Stimulated activated CD8-positive, alpha-beta memory T cell treated with anti-CD3 and anti-CD28 coated beads, Interleukin-7, amount 100 ng/mL, for 1 hour (primary cell): ENCODE measurements at places on chromosomes 13 and 19.

DNA sequence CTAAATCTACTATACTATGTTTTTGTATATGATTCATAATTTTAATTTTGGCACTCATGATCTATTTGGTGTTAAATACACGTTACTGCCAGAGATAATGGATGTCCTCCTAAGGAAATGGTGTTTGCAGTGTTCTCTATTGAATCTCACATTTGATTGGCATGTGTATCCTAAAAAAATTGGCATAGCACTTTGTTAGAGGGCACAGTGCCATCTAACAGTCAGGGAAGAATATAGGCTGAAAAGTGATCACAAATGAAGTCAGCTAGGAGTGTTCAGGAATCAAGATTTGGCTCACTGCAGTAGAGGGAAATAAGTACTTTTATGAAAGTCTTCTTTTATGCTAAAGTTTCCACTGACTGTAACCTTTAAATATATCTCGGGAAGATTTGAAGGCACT is 624.6 kb downstream of the GPC6 start:
- no peak for DNase-seq

DNA sequence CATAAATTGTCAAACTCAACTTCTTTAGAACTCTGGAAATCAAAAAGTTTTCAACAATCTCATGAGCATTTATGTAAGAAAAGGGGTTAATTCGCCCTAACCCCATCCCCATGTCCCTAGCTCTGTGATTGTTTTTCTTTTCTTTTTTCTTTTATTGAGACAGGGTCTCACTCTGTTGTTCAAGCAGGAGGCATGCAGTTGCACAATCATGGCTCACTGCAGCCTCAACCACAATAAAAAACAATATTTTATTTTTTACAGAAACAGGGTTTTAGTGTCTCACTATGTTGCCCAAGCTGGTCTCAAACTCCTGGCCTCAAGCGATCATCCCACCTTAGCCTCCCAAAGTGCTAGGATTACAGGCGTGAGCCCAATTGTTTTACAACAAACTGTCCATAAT is 16.7 kb downstream of the VWA8 start:
- no peak for DNase-seq

- no peak for DNase-seq
Measured at GRCh38 chr13:49444524-49445395, 686 bp downstream of the SETDB2 start.

DNA sequence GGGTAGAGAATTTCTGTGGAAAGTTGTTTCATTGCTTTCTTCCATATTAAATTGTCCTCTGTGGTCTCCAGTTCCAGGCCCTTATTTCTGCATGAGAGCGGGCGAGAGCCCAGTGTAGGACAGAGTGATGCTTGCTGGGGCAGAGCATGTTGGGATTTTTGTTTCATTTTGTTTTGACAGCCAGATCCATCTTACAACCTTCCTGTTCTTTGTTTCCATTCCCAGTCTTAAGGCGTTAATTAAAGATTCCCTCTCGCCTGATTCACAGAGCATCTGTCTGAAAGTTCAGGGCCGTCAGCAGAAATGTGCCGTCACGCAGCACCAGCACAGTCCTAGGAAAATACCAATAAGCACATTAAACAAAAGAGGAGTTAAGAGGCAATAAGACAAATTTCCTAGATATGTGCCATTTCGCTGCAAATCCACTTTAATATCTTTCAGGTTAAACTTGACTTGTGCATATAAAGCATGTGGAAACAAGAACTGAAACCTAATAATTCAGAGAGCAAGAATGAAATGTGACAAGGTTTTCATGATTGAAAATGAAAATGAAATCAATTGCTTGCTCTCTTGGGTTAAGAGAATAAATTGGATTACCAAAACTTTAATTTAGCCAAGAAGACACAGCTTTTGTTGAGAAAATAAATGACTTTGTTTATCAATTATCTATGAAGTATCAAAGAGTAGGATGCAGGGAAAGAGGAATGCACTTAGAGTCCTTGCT is 210.7 kb upstream of the SLC10A2 start:
- DNase-seq: no peak

GRCh38 chr13:37997641-37998040 is 128.1 kb upstream of the TRPC4 start:
- no peak for DNase-seq

GRCh38 chr19:787536-787935 is 9.7 kb upstream of the PTBP1 start:
- DNase-seq: no peak

DNA sequence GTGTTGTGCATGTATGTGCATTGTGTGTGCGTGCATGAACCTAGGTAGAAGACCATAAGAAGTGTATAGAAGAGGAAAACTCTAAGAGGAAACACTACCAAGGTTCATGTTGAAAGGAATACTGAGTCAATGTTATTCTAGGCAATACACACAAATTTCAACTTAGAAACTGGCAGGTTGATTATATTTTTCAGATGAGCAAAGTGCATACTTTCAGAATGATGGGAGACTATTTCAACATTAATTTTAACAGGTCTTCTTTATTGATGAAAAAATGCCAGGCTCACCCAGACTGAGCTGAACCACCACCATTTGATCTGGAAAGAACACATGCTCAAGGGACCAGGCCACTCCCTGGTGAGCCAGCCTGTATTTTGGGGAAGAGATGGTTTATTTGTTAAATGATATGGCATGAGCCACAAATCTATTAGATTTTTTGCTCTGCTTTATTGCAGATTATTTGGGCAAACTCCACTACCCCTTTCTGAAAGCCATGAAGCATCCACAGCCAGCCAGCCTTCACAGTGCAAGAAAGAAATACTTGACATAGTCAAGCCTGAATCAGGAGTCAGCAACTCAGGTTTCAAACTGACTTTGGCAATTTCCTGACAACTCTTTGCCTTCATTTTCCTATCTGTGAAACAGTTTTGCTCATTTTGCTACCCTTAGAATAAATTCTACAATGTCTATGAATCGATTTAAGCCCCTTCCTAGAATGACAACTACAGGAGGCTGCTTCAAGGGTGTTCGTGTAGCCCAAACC is 368.9 kb downstream of the COG6 start:
- no peak for DNase-seq

DNA sequence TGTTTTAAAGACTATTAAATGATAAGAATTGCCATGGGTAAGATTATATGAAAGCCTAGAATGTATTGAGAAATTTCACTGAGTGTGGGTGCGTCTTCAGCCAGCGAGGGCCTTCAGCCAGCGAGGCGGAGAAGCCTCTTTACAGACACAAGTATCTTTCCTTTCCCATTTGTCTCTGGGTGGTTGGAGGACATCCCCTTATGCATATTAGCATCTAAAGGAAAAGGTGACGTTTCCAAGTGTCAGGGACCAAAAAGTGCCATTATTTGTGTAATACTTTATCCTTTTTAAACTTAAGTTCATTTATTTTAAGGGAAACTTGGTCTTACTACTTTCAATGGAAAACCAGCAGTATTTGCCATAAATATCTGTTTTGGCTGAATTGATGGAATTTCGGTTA is 22.2 kb downstream of the SMARCA4 start:
- DNase-seq: no peak

DNA sequence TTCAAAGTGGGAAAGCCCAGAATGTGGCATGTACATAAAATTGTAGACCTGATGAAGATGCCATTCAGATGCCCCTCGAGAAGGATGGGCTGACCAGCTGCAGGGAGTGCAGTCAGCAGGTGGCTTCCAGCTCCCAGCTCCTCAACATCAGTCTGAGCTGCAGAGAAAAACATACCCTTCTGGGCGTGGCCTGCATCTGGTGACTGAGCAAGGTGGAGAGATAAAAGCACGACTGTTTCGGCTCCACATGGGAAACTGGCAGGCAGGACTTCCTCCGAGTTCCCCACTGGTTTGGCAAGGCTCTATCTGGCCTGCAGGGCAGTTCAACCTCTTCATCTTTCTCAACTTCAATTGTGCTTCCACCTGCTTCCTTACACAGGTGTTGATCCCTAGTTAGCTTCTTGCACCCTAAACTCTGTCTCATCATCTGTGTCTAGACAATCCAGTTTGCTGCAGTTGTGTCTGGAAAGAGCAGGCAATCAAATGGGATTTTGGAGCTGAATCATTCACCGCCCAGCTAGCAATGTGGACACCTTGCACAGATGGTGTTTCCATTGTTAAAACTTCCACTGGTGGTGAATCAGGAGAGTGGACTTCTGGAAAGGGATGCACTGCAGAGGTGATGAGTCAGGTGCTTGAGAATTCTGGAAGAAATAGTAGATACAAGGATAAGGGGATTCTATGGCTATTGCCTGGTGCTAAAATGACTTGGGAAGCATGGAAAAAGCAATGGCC is 56.8 kb downstream of the POLR1D start:
- no peak for DNase-seq

DNA sequence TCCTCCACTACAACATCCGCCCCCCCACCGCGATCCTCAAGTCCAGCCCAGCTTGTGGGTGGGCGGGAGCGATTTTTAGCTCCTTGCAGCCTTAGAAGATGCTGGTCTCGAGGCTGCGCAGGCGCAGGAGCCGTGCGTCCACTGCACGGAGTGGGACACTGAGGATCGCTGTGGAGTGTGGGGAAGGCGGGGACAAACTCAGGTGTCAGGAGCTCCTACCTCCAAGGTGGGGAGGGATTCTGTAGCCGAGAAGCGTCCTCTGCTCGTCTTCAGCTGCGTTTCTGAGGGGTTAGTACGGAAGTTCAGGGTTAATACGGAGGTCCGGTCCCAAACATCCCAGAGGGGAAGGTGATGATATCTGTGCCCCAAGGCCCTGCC is at the start of gene RTBDN:
Gene RTBDN, minus strand, starts transcription at position 14 of the 378 bp plus-strand sequence. CDS start 4,600 bp downstream, outside the sequence.
- DNase-seq: no peak

- DNase-seq: no peak
Measured at GRCh38 chr19:31232180-31232579, 117.1 kb downstream of the TSHZ3 start.

- DNase-seq: no peak
Measured at GRCh38 chr13:76014406-76015318, 378.5 kb downstream of the LMO7 start.

DNA sequence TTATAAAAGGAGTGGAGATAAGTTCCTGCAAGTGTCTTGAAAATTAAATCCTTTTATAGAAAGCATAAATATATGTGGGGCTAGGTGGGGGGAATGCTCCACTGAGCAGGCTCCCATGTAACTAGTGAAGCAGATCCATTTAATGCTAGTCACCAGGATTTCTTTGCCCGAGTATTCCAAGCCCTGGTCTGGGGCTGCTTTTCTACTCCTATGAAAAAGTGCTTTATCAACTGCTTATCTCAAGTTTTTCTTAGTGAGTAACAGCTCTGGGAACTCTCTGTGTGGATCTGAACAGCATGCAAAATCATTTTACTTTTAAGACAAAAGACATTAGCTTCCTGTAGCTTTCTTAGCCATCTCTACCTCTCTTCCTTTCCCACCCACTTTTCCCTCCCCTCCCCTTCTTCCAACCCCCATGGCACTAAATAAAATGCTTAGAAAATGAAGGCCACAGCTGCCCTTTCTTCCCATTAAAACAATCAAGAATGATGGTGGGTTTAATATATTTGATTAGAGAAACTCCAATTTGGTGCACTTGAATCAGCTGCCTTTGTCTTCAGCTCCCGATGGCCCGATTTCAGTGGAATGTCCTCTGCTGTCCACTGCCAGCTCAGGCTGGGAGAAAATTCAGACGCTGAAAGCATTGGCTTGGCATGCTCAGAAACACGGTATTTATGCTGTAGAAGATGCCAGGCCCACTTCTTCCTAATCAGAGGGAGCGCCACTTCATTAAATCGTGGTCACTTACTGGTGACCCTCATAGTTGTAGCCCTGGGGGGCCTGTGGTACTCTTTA is 475.1 kb downstream of the FOXO1 start:
- DNase-seq: no peak

DNA sequence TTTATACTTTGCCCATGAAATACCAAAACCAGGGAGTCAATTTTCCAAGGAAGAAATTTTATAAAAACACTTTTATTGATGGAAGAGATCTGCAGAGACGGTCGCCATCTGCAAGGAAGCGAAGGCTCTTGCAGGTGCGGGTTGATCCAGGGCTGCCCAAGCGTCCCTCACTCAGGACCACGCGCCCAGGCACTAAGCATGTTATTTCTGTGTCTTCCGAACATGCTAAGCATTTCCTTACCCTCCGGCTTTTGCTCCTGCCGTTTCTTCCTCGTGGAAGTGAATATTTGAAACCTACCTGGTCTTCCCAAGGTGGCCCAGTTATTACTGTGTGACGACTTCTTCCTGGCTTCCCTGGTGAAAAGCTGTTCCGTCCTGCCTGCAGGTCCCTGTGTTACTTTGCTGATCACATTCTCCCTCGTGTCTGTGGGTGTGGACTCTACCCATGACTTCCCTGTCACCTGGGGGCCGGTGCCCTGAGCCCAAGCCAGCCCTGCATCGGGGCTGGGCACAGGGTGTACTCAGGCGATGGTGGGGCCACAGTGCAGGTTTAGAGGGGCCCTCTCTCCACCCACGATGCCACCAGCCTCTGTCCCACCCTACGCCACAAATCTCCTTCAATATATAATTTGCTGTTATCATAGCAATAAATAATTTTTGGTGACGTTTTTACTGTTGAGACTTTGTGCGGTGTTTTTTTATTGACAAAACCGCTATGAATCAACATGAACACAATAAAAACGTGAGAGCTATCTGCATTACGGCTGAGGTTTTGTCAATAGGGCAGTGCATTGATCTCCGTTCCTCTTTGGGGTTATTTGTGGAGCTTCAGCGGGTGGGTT is 119.4 kb downstream of the URI1 start:
- no peak for DNase-seq

GRCh38 chr19:33767898-33768413 is 28.7 kb upstream of the KCTD15 start:
- no peak for DNase-seq

DNA sequence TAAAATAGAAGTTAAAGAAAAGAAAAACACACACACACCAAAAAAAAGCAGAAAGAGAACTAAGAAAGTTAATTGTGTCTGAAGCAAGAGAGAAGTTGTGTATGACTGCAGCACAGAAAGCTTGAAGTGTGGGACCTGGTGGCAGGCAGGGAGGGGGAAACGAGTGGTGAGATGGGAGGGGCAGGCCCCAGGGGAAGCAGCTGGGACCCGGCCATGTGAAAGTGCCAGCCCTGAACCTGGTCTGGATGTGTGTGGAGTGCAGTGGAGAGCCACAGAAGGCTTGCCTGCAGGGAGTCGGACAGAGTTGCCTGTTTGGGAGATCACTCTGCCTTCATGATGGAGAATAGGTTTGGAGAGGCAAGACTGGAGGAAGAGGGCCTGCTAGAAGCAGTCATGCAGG is 199.0 kb downstream of the GGACT start:
- no peak for DNase-seq

GRCh38 chr13:109781384-109782065 is 4.9 kb downstream of the IRS2 start:
- no peak for DNase-seq
